KBM-7 (cell line): ENCODE measurements at places on chromosomes 5 and 9.
A peak's percentile ranks its signal among the peaks of the same experiment; 100 is the strongest.

DNA sequence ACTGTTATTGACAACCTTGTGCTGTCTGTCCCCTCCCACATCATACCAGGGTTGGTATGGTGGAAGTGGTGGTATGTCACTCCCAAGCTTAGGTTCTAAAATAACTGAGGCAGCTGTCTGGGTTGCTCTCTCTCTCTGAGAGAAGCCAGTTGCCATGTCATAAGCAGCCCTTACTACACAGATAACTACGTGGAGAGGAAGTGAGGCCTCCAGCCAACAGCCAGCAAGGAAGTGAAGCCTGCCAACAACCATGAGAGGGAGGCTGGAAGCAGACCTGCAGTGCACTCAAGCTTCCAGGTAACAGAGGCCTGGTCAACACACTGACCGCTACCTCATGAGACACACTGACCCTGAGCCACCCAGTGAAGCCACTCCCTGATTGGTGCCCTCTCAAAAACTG is 18.6 kb downstream of the CTNNAL1 start:
- DNase-seq, result peak; percentile 55

DNA sequence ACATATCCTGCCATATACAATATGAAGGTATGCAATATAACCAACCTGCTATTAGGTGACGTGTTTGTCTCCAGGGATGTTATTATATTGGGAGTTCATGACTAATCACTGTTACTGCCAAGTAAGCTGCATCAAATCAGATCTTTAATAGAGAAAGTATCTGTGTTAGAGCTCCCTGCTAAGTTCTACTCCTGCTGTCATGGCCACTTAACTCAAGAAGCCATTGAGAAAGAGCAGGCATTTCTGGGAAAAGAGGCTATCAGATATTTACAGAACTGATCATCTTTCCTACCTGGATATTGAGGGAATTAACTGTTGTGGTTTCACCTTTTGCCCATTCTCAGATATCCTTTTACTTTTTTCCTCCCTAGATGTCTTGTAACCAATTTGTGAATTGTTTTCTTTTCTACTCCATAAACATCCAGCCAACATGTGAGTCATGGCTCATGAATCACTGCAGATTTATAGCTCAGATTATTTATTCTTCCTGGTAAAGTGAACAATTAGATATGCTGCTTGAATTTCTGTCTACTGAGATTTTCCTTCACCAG is 634.8 kb upstream of the FAM174A start:
- DNase-seq, result no peak

DNA sequence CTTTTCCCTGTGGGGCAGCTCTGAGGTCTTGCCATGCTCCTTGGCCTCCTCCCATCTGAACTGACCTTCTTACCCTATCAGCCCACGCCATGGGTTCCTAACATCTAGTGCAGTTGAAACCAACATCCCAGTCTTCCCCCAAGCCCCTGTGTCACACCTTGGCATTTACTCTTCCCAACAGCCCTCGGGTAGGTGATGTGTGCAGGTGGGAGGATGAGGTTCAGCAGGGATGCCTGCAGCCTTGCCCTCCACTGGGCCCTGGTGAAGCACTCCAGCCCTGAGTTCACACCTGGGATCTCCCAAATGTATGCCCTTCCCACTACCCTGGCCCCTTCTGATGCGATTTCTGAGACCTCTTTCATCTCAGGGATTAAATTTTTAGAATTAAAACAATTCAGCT is 15.5 kb downstream of the IRX2 start:
- DNase-seq, result no peak

DNA sequence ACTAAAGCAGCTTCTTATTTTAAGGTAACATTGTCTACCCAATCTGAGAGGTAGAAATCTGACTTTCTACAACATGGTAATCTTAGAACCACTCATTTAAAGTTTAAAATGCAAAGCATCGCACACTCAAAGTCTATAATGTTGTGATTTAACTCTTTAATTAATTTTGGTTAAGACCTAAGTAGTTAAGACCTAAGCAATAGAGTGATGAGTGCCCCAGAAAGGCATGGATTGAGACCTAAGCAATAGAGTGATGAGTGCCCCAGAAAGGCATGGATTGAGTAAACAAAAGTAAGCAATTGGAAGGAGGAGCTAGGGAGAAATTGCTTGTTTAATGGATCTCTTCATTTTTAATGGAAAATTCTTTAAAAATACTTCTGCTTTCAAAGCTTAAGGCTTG is 86.8 kb downstream of the NLN start:
- DNase-seq, result no peak

- DNase-seq, result no peak
Observed at GRCh38 chr5:42131081-42131480, 206.0 kb downstream of the FBXO4 start.

DNA sequence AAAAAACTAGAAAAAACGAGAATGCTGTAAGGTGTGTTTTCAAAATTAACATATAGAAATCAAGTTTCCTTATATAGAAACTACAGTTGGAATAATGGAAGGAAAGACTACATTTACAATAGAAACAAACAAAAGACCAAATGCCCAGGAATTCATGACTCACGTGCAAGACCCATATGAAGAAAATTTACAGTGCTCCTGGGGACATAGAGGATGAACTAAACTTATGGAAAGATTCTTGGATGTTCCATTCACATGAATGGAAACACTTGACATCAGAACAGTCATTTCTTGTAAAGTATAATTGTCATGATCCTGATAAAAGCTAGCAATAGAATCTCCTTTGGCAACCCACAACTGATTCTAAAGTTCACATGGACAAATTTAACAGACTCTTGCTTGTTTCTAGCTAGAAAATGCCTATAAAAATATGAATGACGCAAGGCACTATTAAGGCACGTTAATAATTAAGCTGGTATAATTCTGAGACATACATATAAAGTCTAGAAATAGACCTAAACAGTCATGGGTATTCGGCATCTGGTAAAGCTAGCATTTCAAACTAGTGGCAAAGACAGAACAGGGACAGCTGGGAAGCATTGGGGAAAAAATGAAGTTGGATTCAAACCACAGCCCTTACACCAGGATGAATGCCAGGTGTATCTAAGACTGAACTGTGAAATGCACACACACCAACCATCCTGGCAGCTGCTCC is 5.1 kb upstream of the ZFP62 start:
- no peak for DNase-seq

DNA sequence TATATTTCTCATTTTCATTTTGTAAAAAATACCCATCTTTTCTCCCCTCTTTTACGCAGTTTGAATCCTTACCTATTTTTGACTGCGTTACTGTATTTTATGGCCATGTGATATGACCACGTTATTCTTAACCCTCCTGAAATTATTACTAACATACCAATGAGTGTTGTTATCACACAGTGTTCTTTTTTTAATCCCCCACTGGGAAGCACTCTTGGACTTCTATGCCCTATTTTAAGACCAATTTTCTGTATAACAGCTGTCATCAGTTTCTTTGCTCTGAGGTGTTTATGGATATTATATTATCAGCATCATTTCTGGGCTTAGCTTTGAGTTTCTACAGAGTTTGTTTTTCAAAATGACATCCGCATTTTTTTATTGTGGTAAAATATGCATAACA is 71.1 kb downstream of the CFAP95 start:
- no peak for DNase-seq

GRCh38 chr5:180487556-180487955 is 6.6 kb upstream of the CNOT6 start:
- DNase-seq, result no peak

GRCh38 chr9:31799953-31800609 is 584.4 kb upstream of the ACO1 start:
- peak; percentile 22 for DNase-seq

- DNase-seq, result no peak
Observed at GRCh38 chr5:151327585-151327984, 19.8 kb downstream of the SLC36A2 start.

- DNase-seq, result no peak
Observed at GRCh38 chr5:140403613-140404012, 2.0 kb downstream of the ANKHD1 start.

- DNase-seq, result no peak
Observed at GRCh38 chr5:82721087-82721410, 356.1 kb downstream of the TMEM167A start.

DNA sequence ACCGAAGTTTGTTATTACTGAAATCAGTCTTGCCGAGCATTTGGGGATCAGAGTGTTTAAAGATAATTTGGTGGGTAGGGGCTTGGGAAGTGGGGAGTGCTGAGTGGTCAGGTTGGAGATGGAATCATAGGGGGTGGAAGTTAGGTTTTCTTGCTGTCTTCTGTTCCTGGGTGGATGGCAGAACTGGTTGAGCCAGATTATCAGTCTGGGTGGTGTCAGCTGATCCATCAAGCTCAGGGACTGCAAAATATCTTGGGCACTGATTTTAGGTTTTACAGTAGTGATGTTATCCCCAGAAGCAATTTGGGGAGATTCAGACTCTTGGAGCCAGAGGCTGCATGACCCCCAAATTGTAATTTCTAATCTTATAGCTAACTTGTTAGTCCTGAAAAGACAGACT is 5.4 kb upstream of the ANKRD31 start:
- no peak for DNase-seq

DNA sequence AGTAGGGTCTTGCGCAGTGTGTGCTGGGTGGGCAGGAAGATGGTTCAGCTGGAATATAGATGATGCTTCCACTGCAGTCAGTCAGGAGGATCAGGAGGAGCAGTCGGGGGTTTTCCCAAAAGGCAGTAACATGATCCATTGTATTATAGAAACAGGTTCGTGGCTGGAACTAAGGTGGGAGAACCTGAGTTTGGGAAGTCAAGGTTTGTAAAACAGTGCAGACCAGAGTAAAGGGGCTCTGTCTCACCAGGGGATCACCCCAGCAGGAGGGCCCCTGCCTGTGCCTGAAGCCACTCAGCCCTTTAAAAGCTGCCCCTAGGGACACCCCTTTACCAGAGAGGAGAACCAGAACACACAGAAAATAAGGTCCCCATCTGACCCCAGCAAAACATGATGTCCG is 213.4 kb downstream of the AUH start:
- DNase-seq, result no peak

DNA sequence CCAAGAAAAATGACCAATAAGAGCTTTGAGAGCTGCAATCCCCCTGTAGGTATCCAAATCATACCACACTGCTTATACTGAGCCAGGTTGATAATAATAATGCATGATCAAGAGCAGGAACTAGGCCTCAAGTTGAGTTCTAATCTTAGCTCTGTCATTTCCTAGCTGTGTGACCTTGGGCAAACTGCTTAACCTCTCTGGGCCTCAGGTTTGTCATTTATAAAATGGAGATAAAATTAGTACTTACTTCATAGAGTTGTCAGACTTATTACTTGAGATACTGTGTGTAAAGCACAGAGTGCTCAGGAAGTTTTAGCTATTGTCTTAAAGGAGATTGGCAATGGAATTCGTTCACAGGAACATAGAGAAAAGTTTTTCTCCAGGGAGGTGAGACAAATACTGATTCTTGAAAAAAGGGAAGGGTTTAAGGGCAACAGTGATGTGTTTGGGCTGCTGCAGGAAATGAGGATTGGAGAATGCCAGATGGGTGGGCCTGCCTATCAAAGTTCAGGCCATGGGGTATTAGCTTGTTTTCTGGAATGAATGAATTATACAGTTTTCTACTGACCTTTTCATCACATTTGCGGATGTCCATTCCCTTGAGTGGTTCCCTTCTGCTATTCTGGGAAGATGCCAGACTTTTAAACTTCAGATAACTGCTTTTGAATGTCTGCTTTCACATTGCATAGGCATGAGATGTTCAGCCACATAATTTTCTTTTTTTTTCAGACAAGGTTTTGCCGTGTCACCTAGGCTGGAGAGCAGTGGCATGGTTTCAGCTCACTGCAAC is 10.2 kb upstream of the ATP6V0E1 start:
- no peak for DNase-seq

DNA sequence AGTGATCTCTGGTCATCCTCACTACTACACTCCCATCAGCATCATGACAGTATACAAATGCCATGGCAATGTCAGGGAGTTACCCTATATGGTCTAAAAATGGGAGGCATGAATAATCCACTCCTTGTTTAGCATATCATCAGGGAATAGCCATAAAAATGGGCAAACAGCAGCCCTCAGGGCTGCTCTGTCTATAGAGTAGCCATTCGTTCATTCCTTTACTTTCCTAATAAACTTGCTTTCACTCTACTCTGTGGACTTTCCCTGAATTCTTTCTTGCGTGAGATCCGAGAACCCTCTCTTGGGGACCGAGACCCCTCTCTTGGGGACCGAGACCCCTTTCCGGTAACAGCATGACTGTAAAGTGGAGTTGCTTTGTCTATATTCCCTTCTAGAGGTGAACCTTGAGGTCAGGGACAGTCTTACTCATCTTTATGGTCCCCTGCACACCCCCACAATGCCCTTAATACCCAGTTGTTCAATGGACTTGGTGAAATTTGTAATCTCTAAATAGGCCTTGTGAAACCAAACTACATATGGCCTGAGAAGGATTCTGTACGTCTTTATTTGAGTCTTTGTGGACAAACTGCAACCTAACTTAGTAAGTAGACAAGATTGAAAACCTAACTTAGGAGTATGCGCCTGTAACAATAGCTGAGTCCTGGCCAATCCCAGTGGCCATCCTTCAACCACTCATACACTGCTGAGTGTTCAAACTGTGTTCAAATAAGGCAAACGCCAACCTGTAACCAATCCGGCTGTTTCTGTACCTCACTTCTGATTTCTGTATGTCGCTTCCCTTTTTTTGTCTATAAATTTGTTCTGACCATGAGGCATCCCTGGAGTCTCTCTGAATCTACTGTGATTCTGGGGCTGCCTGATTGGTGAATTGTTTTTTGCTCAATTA is 32.3 kb upstream of the UBTD2 start:
- DNase-seq, result no peak

GRCh38 chr9:130444565-130445221 is at the start of gene ASS1:
Gene ASS1 (plus strand): TSS chr9:130444961. CDS start chr9:130452229, 7,268 bp downstream.
- peak; percentile 32 for DNase-seq

DNA sequence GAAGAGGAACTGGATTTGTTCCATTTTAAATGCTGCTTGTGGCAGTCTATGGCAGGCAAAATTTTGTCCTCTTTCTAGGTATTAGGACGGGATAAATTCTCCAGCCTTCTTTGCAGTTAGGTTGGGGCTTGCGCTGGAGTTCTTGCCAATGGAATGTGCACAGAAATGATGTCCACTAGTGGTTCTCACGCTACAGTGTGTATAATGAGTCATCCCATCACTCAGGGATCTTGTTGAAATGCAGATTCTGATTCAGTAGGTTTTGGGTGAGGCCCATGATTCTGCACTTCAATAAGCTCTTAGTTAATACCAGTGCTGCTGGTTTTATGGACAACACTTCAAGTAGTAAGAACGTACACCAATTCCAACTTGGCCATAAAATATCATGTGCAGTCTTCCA is 317.6 kb upstream of the KLF4 start:
- DNase-seq, result no peak

DNA sequence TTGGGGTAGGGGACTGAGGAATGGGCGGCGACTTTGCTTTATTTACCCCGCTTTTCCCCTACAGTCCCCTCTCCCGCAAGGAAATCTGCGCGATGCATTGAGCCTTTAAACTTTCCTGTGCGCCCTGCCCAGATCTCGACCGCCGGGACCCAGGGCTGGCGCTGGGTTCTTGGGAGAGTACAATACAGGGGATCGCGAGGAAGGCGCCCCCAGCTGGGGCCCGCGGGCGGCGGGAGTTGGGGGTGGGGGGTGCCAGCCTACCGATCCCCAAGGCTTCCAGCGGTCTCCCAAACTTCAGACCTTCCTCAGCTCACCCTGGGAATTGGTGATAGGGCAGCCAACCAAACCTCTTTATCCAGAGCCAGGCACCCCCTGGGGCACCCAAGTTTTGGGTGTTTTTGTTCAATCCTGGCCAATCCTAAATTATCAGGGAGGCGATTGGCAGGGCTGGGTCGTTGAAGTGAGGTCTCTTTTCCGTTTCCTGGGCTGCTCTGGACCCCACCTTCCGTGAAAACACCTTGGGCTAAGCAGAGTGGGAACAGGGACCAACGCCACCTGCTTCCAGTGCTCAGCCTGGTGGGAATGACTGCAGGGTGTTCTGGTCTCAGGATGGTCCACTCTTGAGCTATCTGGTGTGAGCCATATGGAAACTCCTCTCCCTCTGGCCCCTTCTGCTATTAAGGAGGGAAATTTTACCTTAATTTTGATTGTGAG is 51.4 kb upstream of the DAB2IP start:
- DNase-seq, result no peak
